ENCODE measurements at places on chromosomes 3 and 15.

DNA sequence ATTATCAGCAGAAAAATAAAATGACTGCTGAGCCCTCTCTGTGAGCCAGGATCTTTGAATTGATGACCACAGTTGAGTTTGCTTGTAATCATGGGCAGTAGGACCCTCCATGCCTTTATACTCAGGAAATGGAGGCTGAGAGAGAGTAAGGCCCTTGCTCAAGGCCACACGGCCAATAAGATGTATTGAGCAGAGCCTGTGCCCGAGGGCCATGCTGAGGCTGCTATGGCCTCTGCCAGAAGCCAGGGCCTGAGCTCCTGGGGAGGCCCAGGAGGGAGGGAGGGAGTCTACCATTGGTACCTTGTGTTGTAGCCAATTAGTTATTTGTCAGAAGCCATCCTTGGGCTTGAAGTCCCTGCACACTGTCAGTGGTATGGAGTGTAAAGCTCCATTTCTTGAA lies 151.4 kb downstream of the DNAJB8 start:
- H3K4me3 ChIP-seq, result no peak overlapping the region
- H3K27ac ChIP-seq, result no peak overlapping the region
- peaks cover 81% of the 10 kb centered on the region for H3K4me1 ChIP-seq
- H3K36me3 ChIP-seq, result peaks cover 15% of the 10 kb centered on the region

GRCh38 chr15:84905016-84905916 lies 20.8 kb downstream of the SLC28A1 start:
- DNase-seq, result no peak
- no peak overlapping the region for H3K27ac ChIP-seq
- no peak overlapping the region for H3K4me3 ChIP-seq

DNA sequence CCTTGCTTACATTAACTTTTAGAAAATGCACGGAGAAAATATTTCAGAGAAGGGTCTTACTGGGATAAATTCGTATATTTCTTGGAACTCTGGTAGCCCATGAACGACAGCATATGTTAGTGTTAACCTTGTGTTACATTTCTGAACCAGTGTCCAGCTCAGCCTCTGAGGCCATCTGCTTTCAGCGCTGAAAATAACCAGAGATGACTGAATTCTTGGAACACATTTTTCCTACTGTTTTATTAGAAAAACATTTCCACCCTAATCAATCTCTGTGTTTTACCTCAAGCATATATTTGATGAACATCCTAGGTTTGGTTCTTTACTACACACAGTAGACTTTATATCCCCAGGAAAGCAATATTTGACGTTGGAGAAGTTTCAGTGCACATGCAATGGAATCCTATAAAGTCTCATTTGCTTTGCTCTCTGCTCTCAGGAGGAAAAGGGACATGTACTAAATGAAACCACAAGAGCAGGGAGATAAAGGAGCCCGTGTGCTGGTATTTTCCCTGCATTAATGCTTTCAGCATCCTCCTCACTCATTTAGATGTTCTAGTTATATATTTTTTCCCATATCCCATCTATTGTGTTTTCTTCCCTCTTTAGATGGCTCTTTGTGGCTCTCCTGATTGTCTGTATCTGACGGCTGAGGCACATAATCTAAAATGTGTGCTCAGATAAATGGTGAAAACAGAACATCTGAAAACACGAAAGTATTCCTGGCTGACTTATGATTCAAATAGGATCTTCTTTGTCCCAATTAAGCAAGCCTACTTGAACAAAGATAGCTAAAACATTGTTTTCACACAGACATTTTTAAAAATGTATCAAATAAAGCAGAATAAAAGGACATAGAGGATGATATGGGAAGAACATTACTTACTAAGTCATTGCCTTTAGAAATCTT lies 151.7 kb upstream of the KCNMB2 start:
- no peak for DNase-seq
- no peaks in the 10 kb centered on the region for H3K36me3 ChIP-seq
- H3K27me3 ChIP-seq, result no peaks in the 10 kb centered on the region

- H3K36me3 ChIP-seq, result no peaks in the 10 kb centered on the region
- H3K4me1 ChIP-seq, result peaks cover 29% of the 10 kb centered on the region
- peaks cover 8% of the 10 kb centered on the region for H3K27me3 ChIP-seq
- no peak overlapping the region for H3K27ac ChIP-seq
These were observed 2.1 kb downstream of the PODXL2 start for GRCh38 chr3:127630811-127631714.

DNA sequence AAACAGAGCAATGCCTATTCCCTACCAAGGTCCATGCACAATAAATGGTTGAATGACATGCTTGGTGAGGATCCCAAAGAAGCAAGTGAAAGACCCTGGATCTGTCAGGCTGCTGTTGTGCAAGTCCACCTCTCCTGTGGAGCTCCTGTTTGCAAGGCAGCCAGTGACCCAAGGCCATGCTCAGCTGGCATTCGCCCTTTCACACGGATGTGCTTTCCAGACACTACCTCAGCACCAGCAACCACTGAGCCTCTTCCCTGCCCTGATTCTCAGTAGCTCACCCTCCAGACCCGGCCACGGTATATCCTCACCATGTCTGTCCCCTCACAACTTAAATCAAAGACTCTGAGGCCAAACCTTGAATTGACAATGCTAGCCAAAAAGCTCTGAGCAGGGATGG lies 23.3 kb downstream of the WWTR1 start:
- no peak for DNase-seq
- H3K27me3 ChIP-seq, result no peaks in the 10 kb centered on the region
- no peak overlapping the region for H3K27ac ChIP-seq
- no peaks in the 10 kb centered on the region for H3K4me1 ChIP-seq
- H3K4me3 ChIP-seq, result no peak overlapping the region

- H3K27ac ChIP-seq, result no peak overlapping the region
- no peak overlapping the region for H3K4me3 ChIP-seq
- DNase-seq, result no peak
These were observed 200.5 kb downstream of the KLF13 start for GRCh38 chr15:31526916-31527690.
